ENCODE measurements at places on chromosomes 12 and 14.

DNA sequence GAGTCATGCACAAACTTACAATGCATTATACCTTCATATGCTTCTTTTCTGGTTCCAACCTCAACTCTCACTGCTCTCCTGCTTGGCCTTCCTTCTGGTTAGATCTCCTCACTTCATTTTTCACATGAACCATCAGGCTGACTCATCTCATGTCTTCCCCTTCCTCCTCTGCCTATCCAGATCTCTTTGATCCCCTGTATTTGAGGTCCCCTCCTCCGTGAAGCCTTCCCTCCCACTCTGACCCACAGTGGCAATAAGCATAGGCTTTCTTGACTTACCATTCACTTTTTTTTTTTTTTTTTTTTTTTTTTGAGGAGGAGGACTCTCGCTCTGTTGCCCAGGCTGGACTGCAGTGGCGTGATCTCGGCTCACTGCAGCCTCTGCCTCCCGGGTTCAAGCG, 14.7 kb upstream of the ASIC1 start:
- no peak for DNase-seq

DNA sequence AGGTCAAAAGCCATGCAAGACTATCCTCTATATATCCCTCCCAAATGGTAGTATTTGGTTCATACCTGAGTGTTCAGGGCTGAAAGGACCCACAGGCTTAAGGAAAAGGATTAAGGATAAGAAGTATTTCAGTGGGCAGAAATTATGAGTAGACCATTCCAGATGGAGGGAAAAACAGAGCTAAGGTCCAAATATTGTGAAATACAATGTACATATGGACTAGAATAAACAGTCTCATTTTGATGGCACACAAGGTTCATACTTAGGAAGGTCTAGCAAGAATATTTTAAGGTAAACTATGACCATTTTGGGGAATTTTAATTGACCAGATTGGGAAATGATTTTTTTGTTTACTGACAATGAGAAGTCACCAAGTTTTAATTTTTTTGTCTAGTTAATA, 124.6 kb downstream of the PRKD1 start:
- no peak for DNase-seq

DNA sequence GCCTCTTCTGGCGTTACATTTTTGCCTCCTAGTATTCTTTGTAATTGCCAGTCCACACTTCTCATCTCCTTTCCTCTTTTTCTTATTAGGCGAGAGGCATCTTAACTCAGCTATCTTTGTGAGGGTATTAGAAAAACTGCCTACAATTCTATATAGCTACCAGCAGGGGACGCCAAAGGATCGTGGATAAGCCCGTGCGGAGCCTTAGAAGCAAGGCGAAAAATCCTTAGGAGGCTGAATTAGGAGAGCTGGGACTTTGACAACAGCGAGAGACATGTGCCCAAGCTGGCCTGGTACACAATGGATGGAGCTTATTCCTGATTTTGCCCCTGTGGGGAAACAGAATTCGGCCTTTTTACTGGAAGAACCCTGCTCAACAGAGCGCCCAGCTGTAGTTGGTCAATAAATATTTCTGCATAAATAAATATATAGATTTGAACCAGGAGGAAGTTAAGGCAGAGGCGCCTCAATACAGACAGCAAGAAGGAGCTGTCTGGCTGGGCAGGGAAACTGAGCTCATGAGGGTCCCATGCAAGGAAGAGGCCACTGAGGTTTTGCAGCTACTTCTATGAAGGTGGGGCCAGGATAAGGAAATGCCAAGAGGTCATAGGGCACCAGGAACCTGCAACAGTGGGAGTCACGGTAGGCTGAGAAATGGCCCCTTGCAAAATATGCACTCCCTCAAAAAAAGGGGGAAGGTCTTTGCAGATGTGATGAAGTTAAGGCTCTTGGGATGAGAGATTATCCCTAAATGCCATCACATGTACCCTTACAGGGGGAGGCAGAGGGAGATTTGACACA, 14.6 kb upstream of the RBM19 start:
- DNase-seq = no peak

DNA sequence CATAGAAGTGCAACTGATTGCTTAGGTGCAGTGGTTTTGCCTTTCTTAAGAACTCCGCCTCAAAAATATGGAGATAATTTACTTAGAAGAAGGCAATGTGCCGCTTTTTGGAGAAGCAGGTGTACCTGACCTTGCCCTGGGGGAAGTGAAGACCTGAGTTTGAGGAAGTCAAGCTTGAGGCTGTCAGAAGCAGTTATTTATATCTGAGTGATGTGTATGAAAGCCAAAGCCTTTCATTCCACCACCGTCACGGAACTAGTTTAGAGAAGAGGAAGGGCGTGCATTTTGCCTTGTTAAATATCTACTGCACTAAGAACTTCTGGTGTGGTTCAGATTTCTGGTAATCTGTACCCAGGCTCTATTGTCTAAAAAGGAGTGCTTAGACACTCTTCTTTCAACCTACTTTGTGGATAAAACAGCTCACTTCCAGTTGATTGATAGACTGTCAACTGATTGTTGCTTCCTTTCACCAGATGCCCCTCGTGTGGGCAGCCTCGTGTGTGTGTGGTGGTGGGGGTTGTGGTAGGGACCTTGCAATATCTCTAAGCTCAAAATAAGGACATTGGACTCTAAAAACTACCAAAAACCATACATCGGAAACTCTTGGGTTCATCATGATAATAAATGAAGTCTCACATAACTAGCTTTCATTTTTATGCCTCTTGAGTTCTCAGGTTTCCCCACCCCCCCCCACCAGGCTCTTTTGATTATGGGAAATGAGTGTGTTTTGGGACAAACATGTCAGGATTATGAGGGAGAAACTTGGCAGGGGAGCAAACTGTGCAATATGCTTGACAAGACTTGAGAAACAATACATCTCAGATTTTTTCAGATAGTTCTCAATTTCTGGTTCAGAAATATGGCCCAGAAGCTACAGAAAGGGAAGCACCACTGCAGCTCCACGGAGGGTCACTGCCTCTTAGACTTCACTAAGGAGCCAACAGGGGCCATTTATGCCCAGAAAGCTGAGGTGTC, 78.6 kb downstream of the ARF6 start:
- DNase-seq = peak; percentile 92

DNA sequence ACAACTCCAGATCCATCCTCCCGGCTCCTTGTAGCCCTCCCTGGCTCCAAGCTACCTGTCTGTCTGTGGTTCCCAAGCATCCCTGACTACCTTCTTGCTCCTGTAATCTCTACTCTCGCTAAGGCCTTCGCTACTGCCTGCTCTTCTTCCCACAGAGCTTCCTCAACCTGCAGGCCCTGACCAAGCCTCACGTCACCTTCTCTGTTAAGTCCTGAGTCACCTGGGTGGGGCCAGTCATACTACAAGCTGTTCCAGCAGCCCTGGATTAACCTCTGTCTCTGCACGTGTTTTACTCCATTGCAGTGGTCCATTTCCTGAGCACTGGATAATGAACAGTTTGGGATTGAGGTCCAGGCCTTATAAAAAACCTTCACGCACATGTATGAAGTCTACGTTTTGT, 770.7 kb downstream of the BCL11B start:
- no peak for DNase-seq

GRCh38 chr14:104082807-104083206, 2.7 kb upstream of the ASPG start:
- DNase-seq = no peak

DNA sequence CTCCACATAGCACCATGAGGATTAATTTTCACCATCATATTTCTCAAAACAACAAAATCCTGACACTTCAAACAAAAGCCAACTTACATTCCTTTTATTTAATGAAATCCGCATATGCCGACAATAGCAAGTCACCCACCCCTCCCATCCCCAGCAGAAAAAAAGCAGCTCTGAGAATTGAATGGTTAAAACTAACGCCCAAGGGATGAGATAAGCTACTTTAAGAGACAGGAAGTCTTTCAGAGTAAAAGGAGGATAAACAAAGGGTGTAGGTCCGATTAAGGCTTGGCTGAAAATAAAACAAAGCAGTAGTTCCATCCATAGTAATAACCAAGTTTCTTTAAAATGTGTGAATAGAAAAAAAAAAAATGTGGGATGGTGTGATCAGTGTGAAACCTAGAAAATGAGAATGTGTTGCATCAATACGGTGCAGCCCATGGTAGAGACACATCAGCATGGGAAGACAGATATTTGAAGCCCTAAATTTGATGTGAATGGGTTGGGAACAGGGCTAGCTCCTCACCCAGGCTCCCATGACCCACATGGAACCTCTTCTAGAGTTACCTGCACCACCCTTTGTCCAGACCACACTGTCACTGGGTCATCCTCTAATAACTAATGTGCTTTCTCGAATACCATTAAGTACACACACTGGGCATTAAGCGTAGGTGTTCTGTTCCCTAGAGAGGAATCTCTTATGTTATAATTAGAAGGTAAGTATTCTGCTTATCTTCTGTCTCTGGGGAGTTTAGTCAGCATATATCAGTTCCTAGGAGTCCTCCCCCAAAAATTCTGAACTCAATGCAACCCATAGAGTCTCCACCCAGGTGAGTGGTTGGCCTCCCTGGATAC, 31.7 kb downstream of the RTRAF start:
- DNase-seq = no peak

GRCh38 chr12:6821591-6822425, at the start of gene GPR162:
GPR162 (plus strand) TSS chr12:6821821; CDS start chr12:6823899, 2,078 bp downstream.
- DNase-seq = no peak

GRCh38 chr14:93824076-93824475, 35.8 kb upstream of the PRIMA1 start:
- no peak for DNase-seq

- DNase-seq = no peak
Observed at GRCh38 chr12:124727264-124727800, 136.3 kb downstream of the SCARB1 start.

DNA sequence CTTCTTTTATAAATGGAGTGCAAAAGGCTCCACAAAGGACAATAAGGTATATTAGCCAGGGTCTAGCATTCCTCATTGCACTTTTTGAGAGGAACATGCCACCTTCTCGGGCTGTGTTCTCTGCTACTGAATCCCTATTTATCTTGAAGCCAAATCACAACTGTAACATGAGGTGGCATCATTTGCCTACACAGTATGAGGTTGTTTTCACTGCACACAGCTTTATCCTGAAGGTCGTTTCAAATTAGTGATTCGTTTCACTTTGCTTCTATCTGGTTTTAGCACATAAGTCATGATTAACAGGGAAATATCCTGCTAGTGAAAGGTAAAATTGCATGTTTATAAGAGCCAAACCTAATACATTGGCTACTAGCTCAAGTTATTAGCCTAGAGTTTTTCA, 153.8 kb downstream of the SLC35F4 start:
- no peak for DNase-seq

All from stimulated activated naive CD4-positive, alpha-beta T cell (primary cell).